Urothelium cell line (cell line): ENCODE measurements at places on chromosomes 4 and X.

DNA sequence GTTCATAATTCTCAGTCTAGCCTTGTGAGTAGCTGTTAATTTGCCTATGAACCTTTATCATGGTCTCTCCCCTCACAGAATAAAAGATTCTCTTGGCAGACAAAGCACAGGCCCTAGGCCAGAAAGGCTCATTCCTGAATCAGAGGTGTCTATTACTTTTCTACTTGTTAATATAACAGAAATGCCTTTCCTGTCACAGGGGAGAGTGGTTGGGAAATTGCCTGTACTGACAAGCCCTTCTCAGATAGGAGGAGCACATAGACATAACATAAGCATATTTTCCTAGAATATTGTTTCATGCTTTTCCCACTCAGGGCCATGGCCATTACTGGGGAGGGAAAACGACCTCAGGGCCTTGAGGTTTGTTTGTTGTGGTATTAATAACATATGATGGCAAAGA lies 308.3 kb downstream of the BMPR1B start:
- no peak for DNase-seq

DNA sequence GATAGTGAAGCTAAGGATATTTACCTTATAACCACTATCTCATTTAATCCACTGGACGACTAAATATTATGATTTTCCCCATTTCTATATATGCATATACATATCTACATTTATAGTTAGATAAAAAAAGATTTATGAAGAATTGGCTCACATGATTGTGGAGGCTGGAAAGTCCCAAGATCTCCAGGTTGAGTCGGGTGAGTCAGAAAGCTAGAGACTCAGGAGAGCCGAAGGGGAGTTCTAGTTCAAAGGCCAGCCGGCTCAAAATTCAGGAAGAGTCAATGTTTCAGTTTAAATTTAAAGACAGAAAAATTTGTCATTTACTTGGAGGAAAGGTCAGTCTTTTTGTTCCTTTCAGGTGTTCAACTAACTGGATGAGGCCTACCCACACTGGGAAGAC lies 158.2 kb upstream of the CPEB2 start:
- no peak for DNase-seq

GRCh38 chr4:149077181-149077580 lies 635.0 kb upstream of the NR3C2 start:
- DNase-seq, result no peak

GRCh38 chr4:18630218-18631110 lies 608.9 kb upstream of the LCORL start:
- no peak for DNase-seq
